Activated naive CD4-positive, alpha-beta T cell treated with Interleukin-2 at 50 U/mL for 16 hours (primary cell): ENCODE measurements at places on chromosomes 13 and 19.

- no peak for DNase-seq
These were observed 262.5 kb upstream of the STARD13 start for GRCh38 chr13:33548069-33548468.

- DNase-seq, result no peak
These were observed 23.3 kb upstream of the SPART start for GRCh38 chr13:36369268-36370107.

DNA sequence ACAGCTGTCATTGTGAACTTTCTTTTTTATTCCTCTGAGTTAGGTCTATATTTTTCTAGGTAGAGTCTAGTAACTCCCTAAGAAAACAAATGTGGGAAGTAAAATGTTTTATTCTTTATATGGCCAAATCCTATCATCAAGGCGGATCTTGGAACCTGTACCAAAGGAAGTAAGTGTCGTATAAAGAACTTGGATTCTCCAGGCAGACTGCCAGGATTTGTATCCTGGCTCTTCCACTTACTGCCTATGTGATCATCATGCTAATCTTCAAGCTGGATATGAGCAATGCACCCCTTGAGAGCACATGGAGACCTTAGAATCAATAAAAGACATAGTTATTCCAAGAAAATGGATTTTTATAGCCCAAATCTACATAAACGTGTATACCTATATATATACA, 286.5 kb downstream of the PCDH17 start:
- DNase-seq, result no peak

GRCh38 chr19:31214997-31215396, 134.2 kb downstream of the TSHZ3 start:
- DNase-seq, result no peak

GRCh38 chr13:42745655-42746054, 35.7 kb upstream of the FAM216B start:
- DNase-seq, result no peak

- DNase-seq, result no peak
These were observed 12.2 kb upstream of the FUT5 start for GRCh38 chr19:5882421-5882968.

DNA sequence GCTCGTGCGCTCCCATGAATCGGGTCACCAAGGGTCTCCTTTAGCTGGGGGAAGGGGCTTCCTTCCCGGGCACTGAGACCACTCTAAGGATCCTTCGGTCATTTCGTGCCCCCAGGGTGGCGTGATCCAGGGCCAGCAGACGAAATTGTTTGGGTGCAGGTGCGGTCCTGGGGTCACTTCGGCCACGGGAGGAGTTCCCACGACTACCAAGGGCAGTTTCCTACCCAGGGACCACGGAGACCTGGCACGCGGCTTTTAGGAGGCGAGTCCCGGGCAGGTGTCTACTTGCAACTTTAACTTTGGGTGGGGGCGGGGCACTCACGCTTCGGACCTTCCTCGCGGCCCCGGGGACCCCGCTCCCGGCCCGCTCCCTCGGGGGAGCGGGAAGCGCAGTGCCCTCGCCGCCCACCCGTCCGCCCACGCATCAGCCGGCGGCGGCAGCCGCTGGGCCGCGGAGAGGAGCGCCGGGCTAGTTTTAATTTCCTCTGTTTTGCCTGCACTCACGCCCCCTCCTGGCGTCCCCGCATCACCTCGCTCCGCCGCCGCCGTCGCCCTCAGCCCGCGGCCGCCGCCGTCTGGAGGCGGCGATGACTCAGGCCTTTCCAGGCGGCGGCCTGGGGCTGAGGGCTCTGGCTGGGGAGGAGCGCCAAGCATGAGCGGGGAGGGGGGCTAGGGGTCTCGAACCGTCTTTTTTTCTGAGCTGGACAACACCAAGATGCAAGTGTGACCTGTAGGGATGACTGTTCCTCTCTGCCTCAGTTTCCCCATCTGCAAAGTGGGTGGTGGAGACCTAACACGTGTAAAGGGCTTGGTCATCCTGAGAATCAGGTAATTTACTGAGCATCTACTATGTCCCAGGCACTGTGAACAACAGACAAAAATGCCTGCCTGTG, 21.8 kb downstream of the OLFM2 start:
- DNase-seq, result peak; percentile 85

DNA sequence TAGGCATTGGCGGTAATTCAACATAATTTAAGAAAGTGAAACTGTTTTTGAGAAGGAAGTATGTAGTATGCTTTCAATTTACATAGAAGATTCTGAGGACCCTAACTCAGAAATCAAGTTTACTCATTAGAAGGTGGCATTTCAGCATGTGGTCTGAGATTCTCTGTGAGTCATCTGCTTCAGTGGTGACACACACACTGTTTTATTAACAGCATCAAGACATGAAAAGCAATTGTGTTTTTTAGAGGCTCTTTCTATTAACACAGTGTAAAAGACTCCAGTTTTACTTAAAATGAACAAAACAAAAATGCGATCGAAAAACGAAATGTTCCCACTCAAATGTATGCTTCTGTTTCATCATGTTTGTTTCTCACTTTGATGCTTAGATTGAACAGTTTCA, 802.1 kb upstream of the SLITRK6 start:
- no peak for DNase-seq

GRCh38 chr19:1070576-1070930, 3.6 kb downstream of the ARHGAP45 start:
- DNase-seq, result no peak

- DNase-seq, result peak; percentile 41
These were observed 62.1 kb downstream of the ARHGEF7 start for GRCh38 chr13:111177081-111177711.

- peak; percentile 41 for DNase-seq
These were observed 19.6 kb upstream of the B3GNT3 start for GRCh38 chr19:17775245-17775927.

- DNase-seq, result no peak
These were observed 8.6 kb downstream of the RUBCNL start for GRCh38 chr13:46378411-46378810.

DNA sequence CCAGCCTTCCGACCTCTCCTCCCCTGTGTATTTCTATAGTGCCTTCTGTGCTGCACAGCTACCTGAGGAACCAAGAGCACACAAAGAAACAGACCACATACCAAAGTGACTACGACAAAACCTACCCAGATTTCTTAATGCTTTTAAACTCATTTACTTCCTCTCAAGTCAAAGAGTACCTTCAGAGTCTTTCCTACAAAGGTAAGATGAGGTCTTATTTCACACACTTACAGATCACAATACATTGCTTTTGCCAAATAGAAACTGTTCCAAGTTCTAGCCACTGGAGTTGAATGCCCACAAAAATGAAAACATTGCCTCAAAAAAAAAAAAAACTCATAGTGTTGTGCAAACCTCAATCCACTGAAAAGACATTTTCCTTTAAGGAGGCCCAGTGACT, 36.4 kb downstream of the TEX26 start:
- DNase-seq, result no peak

GRCh38 chr19:57671124-57671895, 2.6 kb downstream of the ZSCAN4 start:
- DNase-seq, result no peak

DNA sequence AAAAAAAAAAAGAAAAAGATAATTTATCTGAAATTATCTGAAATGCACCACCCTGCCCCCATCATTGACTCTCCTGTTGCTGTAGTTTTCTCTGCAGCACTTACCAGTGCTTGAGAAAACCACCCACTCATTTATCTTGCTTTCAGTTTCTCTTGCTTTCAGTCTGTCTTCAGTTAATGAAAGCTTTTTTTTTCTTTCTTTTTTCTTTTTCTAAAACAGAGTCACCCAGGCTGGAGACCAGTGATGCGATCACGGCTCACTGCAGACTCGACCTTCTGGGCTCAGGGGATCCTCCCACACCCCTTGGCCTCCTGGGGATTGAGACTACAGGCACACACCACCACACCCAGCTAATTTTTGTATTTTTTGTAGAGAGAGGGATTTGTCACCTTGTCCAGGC, 4.3 kb upstream of the ACP5 start:
- peak; percentile 46 for DNase-seq

- DNase-seq, result no peak
These were observed 17.7 kb downstream of the ZNF613 start for GRCh38 chr19:51944798-51945552.

GRCh38 chr13:62320129-62321108, 904.8 kb upstream of the PCDH20 start:
- DNase-seq, result no peak

GRCh38 chr19:43534816-43535761, 2.1 kb downstream of the ZNF575 start:
- peak; percentile 18 for DNase-seq

DNA sequence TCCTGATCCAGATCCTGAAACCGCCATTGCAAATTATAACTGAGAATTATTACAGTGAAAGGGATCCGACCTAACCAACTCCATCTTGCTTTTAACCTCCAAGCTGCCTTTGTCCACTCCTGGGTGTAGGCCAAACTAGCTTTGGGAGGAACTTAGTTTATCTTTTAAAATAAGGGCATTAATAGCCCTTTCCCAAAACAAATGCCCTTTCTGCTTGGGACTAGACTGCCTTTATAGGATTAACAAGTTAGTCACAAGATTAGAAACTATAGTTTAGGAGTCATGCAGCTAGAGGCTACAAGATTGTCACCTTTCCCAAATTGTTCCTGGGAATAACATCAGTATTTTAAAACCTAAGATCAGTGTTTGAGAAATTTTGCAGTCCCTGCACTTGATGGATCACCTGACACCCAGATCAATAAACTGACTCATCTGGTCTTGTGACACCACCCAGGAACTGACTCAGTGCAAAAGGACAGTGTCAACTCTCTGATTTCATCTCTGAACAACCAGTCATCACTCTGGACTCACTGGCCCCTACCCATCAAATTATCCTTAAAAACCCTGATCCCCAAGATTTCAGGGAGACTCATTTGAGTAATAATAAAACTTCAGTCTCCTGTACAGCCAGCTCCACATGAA, 4.1 kb upstream of the ZNF841 start:
- no peak for DNase-seq

GRCh38 chr13:99860745-99861144, 110.8 kb downstream of the ZIC5 start:
- DNase-seq, result no peak

- no peak for DNase-seq
These were observed 382.0 kb downstream of the ZNF536 start for GRCh38 chr19:30754162-30754561.

DNA sequence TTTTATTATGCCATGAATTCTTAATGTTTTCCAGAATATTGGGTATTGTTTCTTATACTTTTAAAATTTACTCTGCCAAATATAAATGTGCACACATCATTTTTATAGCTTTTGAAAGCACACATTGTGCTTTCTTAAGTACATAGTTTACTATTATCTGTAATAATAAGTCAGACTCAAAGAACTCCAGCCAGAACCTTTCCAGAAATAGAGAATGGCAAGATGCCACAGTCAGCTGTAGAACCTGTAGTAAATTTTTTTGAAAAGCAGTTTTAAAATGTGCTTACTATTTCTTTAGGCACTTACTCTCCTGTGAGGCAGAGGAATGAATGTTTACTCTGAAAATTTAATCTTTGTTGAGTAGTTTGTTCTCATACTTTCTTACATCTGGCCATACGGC, 1287.1 kb downstream of the PCDH9 start:
- DNase-seq, result no peak

DNA sequence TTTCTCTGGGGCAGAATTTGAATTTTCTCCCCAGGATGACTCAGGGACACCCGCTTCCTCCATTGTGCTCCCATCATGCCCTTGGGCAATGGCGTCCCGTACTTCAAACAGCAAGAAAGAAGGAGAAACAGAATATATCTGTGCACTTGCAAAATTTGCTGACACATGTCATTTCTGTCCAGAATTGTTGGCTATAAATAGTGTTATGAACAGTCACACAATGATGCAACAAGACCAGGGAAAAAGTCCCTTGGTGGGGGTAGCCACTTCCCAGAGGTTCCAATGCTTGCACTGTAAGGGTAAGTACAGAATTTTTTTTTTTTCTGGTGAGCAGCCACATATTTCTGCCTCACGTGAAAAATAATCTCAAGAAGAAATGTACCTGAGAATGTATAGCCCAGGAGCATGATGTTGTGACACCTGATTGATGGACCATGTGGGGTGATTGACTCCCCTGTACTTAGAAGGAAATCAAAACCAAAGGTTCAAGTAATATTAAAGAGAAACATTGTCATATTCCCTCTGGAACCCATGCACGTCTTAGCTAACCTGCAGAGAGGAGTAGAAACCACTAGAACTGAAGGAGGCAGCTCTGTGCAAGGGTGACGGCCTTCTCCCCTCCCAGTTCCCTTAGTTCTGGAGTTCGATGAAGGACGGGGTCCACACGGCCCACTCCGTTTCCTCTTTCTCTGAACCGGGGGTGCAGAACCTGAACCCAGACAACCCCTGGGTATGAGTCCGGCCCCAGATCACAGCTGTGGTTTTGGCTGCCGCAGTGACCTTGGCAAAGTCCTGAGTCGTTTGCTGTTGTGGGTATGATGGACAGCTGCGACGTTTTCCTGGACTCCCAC, 9.3 kb upstream of the LAIR1 start:
- DNase-seq, result no peak

- DNase-seq, result peak; percentile 21
These were observed 9.7 kb downstream of the INAFM1 start for GRCh38 chr19:47284324-47284899.
